ENCODE measurements at places on chromosomes 2 and 18.

GRCh38 chr18:10511236-10511635, 14.6 kb upstream of the NAPG start:
- no peak for DNase-seq

GRCh38 chr2:117885308-117885707, 70.8 kb downstream of the DDX18 start:
- DNase-seq, result no peak

- no peak for DNase-seq
Measured at GRCh38 chr18:35326695-35327387, 17.4 kb downstream of the ZNF24 start.

DNA sequence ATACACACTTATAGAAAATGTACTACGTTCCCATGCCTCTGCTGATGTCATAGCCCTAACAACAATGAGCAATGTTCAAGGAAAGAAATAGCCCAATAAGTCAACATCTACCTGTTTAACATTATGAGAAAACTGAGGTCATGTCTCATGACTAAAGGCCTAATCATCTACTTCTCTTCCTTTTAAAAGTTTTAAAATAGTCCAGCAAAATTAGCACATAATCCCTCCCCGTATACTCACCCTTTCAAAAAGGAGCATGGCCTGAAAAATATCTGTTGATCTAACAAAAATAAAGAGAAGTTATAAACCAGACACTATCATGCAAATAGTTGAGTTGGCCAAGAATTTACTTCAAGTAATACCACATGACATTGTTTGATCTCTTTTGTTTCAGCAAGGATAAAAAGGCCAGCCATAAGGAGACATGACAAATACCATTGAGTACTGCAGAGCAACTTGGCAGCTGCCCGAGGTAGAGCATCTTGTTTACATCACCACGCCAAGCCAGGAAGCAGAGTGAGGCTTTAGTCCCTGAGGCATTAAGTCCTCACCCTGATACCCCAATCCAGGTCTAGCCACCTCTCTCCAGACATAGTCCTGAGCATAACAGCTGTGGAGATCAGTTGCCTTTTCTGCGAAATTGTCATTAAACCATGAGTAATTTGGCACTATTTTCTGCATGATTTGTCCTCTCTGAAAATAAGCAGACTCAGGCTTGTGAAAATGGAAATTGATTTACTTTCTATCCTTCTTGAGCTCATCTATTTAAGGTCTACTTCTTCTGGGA, 137.4 kb upstream of the ETAA1 start:
- DNase-seq, result no peak

DNA sequence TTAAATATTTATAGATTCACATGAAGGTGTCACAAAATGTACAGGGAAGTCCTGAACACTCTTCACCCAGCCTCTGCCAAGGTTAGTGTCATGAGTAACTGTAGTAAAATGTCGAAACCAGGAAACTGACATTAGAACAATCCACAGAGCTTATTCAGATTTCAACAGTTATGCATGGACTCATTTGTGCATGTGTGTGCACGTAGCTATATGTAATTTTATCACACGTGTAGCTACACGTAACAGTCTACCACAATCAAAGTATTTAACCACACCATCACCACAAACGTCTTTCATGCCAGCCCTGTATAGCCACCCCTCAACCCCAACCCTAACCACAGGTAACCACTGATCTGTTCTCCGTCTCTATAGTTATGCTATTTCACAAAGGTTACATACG, 211.7 kb upstream of the REV1 start:
- DNase-seq, result no peak

DNA sequence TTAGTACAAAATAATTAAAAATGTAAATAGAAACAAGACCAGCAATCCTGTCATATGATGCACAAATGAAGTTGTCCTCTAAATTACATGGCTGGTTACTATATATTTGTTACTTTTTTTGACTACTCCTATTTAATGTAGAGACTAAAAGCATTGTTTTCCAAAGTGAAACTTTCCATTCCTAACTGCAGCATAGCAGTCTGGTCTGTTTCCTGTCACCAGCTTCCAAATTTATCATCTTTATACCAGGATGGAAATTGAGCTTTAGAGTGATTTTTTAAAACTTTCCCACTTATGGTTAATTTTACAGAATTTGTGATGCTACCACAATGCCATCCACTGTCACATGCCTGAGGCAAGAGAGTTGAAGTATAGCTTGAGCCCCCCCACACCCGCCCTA, 33.5 kb upstream of the RAB27B start:
- DNase-seq, result no peak

DNA sequence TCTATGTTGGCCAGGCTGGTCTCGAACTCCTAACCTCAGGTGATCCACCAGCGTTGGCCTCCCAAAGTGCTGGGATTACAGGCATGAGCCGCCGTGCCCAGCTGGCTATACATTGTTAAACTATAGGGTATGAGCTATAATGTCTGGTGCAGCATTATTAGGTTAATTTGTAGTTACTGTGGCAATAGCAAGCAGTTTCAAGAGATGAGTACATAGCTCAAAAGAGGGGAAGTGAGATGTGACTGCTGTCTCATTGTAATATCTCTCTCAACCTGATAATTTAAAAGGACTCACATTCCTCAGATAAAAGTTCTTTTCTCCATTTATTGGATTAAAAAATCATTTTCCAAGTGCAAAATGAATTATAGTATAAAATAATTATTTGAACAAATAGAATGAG, 116.4 kb downstream of the INO80D start:
- no peak for DNase-seq

GRCh38 chr2:187586011-187586641, 31.9 kb upstream of the TFPI start:
- DNase-seq, result no peak

DNA sequence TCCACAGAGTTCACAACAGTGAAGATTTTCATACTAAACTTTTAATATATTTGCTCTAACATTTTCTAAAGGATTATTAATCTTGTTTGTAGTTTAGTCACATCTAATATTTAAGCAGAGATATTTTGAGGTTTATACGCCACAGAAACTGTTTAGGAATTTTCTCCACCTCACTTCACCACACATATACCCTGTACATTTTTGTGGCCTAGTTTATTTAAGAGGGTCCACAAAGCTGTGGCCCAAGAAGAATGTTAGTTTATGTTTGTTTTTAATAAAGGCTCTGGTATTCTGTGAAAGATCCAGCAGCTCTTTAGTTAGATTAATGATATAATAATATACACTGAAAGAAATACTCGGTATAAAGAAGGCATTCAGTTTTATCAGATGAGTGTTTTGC, 132.7 kb upstream of the TTC27 start:
- DNase-seq, result no peak

DNA sequence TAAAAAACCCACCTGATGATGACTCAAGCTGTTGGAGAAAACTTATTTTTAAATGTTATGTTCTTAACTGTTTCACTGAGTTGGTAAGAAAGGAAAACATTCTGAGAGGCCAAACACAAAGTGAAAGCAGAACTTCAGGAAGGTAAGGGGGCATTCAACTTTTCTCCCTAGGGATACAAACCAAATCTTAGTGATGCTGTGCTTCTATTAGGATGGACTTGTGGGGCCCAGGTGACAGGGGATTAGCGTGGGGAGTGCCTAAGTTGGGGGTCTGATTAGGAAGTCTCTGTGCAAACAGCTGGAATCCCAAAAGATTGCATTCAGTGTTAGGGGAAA, 18.5 kb downstream of the PDCL3 start:
- no peak for DNase-seq

DNA sequence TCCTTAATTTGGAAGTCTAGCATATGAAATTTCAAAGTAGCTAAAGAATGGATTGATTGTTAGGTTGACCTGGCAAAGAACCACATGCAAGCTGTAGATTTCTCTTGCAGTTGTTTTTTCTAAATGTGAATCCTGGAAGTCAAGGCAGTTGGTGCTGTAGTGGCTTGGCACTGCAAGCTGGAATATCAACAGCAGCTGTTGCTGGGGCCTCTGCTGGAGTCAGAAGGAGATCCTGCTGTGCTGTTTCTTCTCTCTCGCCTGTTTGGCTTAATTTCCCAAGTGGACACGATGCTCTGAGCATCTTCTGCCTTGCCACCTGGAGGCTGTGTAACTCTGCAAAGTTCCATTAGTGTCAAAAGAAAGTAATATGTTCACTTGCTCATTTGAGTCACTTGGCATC, 12.6 kb downstream of the PIK3C3 start:
- no peak for DNase-seq

DNA sequence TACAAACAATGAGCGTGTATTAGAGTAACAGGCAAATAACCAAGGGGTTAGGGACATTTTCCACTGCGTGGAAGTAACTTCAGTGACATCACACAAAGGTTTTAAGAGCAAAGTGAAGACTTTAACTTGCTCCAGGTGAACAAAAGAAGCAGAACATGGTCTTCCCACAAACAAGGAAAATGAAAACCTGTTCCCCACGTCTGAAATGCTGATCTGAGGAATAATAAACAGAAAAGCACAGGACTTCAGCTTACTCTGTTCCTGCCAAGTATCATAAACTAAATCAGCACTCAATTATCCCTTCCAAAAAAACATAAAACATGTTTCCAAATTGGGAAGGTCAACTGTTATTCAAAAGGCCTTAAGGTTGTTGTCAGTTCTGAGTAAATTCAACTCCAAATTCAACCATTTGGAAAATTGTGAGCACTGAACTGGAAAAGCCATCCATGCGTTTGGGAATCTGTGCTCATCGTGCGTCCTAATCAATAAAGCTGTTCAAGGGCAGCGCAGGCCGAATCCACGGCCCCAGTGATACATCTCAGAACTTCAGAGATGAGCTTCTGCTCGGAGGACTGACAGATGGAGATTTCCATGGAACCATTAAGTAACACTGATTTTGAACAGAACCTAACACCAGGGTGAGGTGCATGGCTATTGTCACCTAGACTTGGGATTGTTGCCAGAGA, 7.7 kb upstream of the SNTG2 start:
- no peak for DNase-seq

DNA sequence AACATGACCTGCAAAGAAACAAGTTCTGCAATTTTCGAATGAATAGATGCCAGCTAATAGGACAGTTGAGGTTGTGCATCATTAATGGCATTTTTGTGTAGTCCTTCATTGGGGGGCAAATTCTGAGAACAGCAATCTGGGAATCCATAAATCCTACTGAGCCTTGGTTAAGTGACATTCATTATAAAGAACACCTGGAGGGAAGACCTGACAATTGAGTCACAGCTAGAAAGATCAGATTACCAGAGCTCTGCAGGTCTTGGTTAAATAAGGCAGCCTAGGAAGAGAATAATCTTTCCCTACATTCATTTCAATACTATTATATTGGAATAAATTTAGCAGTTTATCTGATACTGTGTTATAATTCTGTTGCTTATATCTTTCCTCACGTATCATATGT, 14.3 kb downstream of the KCNH7 start:
- DNase-seq, result no peak

GRCh38 chr18:621291-622043, 24.7 kb downstream of the CLUL1 start:
- DNase-seq, result no peak

DNA sequence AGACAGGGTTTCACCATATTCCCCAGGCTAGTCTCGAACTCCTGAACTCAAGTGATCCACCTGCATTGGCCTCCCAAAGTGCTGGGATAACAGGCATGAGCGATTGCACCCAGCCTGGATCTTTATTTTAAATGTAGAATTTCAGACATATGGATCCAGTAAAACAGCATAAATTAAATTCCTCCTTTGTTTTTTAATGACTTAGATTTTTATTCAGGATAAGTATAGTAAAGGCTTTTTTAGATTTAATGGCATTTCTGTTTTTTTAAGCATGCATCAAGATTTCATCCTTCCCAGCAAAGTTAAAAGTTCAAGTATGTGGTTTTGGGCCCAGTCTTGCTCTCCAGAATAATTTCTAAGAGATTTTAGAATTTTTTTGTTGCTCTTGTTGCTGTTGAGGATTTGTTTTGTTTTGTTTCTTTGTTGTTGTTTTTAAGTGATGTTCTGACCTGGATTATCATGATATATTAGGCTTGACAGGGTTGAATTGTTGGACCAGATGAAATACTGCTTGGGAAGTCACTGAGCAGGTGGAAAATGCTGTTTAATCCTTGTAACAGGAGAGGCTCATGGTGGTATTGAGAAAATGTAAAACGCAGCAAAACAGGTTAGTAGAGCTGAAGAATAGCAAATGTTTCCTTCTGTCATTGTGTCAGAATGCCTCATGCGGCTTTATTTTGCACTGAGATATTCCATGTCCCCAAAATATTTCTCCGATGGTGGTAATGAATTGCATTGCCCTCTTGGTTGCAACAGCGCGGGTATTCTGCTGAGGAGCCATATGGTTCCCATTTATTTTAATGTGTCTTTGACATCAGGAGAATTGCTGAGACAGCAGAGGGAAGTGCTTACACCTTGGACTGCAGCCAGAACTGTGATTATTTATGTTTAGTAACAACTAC, 147.9 kb downstream of the GALNT3 start:
- DNase-seq, result no peak

- no peak for DNase-seq
Measured at GRCh38 chr2:232981356-232981755, 31.7 kb downstream of the NGEF start.

DNA sequence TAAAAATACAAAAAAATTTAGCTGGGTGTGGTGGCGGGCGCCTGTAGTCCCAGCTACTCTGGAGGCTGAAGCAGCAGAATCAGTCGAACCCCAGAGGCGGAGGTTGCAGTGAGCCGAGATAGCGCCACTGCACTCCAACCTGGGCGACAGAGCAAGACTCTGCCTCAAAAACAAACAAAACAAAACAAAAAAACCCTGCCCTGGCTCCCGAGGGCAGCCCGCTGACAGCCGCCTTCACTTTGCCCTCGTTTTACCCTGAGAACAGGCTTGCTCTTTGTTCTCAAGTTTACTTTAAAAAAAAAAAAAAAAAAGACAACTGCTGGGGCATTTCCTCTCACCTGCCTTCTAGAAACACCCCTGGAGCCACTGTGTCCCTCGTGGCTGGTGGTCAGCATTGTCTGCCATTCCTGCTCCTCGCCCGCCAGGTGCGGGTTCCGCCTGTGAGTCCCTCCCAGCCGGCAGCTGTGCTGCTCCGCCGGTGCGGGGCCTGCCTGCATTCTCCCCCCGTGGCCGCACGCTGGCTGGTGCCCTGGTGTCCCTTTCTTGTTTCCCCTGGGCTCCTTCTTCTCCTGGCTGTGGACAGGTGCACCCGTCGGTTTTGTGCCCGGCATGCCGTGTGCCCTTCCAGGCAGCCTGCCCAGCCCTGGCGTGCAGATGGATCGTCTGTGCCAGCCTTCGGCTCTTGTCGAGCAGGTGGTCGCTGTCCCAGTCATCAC, 105.7 kb downstream of the USP40 start:
- DNase-seq, result no peak

GRCh38 chr2:113069676-113070605, 2.2 kb downstream of the IL1F10 start:
- no peak for DNase-seq

- no peak for DNase-seq
Measured at GRCh38 chr2:207482630-207483029, 47.1 kb upstream of the CREB1 start.

DNA sequence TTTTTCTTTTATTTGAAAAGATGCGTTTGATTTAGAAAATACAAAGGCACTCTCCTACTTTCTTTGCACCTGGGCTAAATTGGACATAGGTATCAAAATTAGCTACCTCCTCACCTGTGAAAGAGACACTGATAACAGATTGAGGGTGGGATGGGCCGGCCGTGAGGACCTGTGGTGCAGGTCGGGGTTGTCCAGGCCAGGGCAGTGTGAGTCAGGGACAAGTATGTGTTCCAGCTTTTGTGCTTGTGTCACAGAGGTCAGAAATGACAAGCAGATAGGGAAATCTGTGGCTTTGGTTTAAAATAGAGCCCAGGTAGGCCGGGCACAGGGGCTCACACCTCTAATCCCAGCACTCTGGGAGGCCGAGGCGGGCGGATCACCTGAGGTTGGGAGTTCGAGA, 22.6 kb downstream of the MYL12B start:
- DNase-seq, result no peak

GRCh38 chr2:241031436-241032165, 33.2 kb downstream of the SNED1 start:
- no peak for DNase-seq

All from stimulated activated CD4-positive, alpha-beta T cell treated with anti-CD3 and anti-CD28 coated beads, Interleukin-1b, Interleukin-23, amount 100 ng/mL, for 1 hour (primary cell).